ENCODE measurements at places on chromosomes 16 and 17.

DNA sequence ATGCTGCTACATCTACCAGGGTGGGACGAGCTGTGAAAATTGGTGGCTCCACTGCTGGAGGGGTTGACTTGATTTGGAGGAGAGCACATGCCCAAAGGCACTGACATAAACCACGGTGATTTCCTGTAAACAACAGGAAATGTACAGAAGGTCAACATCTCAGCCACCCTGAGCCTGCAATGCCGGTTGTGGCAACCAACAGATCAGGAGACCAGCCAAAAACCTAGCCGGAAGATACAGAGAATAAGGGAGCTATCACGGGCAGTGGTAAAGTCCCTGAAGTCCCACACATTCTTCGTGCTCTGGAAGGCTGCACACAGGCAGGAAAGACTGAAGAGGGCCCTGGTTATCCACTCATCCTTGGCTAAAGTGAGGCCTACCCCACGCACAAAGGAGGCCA is 56.2 kb downstream of the ADCY9 start:
- no peaks in the 10 kb centered on the region for H3K27me3 ChIP-seq
- no peak overlapping the region for H3K27ac ChIP-seq
- H3K4me3 ChIP-seq, result no peak overlapping the region
- no peaks in the 10 kb centered on the region for H3K4me1 ChIP-seq
- DNase-seq, result no peak

DNA sequence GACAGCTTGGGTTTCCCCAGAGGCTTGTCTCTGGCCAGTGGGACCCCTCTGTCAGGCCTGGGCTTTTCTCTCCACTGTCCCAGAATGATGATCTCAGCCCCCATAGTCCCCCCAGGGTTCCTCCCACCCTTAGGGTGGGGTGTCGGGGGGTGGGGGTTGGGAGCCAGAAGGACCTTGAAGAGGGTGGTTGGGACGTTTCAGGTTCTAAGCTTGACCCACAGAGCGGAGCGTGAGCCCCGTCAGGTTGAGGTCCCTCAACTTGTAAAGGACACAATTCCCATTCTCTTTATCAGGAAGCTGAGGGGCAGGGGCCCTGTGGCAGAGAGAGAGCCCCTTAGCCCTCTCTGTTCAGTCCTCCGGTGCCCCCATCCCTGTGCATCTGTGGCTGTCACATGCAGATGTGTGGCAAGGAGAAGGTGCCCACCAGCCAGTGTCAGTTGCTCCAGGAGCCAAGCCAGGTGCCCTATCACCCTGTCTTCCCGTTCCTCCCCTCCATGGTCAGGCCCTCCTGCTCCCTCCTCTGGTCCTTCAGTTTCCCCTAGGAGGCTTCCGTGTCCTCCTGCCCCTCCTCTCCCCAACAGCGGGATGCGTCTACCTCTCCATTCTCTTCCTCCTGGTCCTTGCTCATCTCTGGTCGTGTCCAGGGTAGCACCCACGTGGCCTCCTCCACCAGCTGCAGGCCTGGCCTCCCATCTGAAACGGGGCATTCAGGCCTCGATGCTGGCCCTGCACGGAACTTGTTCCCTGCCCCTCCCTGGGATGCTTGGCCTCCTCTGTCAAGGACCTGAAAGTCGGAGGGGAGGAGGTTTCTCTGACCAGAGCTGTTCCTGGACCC is 1.5 kb upstream of the NTN3 start:
- no peak overlapping the region for H3K27ac ChIP-seq
- peaks cover 28% of the 10 kb centered on the region for H3K27me3 ChIP-seq
- DNase-seq, result no peak
- H3K4me3 ChIP-seq, result no peak overlapping the region
- H3K36me3 ChIP-seq, result no peaks in the 10 kb centered on the region

DNA sequence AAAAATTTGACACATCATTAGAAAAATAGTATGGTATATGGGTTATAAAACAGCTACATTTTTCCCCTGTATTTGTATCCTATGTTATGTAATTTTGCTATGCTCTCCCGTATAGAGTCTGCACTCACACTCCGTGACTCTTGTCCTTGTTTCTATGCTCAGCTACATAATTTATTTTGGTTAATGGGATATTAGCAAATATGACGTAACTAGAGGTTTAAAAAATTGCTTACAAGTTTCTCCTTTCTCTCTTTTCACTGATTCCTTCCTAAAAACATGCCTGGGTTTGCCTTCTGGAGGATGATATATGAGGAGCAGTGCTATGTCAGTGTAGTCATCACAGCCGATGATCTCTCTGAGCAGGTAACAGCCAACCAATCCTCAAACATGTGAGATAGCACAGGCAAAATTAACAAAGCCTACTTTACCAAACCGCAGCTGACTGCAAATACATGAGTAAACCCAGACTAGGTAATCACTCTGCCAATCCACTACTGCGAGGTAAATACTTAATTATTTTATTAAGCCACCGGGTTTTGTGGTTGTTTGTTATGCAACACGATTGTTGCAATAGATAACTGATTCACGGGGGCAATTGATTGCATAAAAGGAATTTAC is 126.9 kb downstream of the KIF2B start:
- H3K27me3 ChIP-seq, result no peaks in the 10 kb centered on the region
- peaks cover 7% of the 10 kb centered on the region for H3K4me1 ChIP-seq
- no peaks in the 10 kb centered on the region for H3K36me3 ChIP-seq
- H3K4me3 ChIP-seq, result no peak overlapping the region
- no peak overlapping the region for H3K27ac ChIP-seq

DNA sequence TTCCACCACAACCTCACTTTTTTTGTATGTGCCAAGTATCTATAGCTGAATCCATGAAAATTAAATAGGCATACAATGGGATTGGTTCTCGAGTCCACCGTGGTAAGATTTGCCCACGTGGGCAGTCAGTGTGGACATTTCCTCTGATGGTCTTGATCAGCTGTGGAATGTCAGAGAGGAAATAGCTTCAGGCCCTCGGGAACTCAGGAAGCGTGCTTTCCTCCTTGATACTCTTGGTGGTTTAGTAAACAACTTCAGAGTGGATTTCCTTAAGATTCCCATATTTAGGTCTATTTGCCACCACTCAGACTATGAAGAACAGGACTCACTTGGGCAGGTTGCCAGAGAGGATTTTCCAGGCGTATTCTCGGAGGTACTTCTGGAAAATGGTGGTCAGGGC is 152.5 kb downstream of the VPS53 start:
- peaks cover 10% of the 10 kb centered on the region for H3K36me3 ChIP-seq
- H3K27me3 ChIP-seq, result no peaks in the 10 kb centered on the region
- no peak overlapping the region for H3K4me3 ChIP-seq
- no peak overlapping the region for H3K27ac ChIP-seq
- H3K4me1 ChIP-seq, result peaks cover 19% of the 10 kb centered on the region

DNA sequence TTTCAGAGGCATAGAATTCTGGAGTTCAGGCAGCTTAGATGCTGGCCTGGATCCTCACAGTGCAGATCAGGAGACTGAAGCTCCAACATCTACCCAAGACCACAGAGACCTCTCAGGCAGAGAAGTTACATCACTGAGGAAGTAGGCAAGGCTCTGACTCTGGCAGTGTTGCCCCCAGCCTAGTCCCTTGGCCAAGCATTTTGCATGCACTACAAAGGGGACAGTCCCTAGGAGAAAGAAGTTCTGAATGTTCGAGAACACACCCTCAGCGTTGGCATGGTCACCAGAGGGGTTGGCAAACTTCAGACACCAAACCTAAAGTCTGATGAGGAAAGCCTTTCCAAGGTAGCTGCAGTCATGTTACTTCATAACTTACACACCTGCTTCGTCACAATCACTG is 2.5 kb downstream of the RANBP10 start:
- no peaks in the 10 kb centered on the region for H3K27me3 ChIP-seq
- peaks cover 10% of the 10 kb centered on the region for H3K4me1 ChIP-seq
- peaks cover 3% of the 10 kb centered on the region for H3K36me3 ChIP-seq
- no peak for DNase-seq
- H3K27ac ChIP-seq, result no peak overlapping the region

DNA sequence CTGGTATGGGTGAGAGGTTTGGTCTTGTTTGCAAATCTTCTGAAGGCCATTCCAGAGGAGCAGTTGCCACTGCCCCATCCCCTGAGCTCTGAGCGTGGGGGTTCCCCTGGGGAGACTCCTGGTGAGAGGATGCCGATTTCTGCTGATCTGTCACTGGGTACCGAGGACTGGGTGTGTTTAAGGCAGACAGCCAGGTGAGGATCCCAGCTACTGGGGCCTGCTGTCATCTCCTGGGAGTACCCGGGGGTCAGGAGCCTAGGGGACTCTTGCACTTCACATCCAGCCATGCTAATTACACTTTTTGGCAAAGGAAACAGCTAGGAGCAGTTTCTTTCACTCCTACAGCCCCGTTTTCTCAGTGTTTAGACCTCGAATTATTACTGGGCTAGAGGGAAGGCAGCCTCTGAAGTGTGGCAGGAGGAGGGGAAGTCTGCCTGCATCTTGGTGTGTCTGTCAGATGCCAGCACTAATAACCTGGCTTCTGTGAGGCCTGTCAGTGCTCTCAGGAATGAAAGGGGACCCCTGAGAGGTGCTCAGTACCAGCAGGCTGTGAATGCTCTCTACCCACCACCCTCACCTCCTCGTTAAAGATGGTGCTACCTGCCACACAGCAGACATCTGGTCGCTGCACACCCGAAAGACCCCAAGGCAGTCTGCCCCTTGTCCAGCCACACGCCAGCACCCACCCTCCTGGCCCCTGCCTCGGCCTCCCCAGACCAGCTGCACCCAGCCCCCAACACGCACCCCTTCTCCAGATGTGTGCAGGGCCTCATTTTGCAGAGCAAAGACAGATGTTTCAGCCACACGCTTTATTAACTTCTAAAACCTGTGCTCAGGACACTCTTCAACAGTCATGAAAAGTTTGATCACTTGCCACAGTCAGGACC is 43.2 kb downstream of the SNX20 start:
- no peaks in the 10 kb centered on the region for H3K4me1 ChIP-seq
- H3K36me3 ChIP-seq, result no peaks in the 10 kb centered on the region
- no peak overlapping the region for H3K4me3 ChIP-seq

DNA sequence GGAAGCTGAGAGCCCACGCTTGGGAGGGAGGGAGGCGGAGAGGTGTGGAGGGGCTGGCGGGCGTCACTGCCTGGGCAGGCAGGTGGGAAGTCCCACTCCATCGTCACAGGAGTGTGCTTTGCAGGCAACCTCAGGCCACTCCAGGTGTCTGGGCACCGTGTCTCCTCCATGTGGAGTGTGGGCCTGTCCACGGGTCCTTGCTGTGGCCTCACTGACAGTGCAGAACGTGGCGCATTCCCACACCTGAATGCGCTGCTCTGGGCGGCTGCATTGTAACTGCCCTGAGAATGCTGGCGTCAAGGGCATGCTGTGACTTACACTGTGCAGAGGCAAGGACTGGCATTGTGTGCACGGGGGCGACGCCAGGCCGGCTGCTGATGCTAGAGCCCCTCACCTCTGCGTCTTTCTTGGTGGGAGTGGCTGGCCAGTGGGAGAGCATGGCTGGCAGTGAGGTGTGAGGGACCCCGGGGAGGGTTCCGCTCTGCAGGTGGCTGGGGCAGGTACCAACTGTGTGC is 66.4 kb downstream of the BANP start:
- peaks cover 8% of the 10 kb centered on the region for H3K36me3 ChIP-seq
- no peak for DNase-seq
- no peak overlapping the region for H3K27ac ChIP-seq

- no peak overlapping the region for H3K27ac ChIP-seq
- H3K36me3 ChIP-seq, result no peaks in the 10 kb centered on the region
Measured at GRCh38 chr16:76195056-76195455, 82.1 kb upstream of the CNTNAP4 start.

DNA sequence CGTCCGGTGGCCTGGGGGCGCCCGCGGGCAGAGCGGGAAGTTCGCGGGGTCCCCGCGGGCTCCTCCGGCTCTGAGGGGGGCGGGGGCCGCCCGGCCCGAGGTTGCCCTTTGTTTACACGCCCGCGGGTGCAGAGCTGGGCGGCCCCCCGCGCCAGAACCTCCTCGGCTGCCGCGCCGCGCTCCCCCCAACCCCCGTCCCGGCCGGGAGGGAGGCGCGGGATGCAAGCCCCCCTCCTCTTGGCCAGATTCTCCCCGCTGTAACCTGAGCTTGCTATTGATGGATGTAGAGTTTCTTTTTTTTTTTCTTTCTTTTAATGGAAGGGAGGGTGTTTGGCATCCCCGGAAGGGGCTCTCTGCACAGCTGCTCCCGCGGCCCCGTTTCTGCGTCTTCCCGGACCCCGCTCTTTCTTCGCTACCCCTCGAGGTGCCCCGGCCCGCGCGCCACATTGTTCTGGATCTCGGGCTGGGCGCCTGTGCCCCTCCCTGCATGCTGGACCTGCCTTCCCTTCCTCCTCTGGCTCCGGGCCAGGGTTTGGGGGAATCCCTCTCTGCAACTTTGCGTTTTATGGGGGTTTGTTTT is 646 bp downstream of the CBX2 start:
- H3K27me3 ChIP-seq, result peaks cover 26% of the 10 kb centered on the region
- H3K4me1 ChIP-seq, result peaks cover 13% of the 10 kb centered on the region
- no peaks in the 10 kb centered on the region for H3K36me3 ChIP-seq
- peak overlapping the region; percentile 61 for H3K4me3 ChIP-seq
- H3K27ac ChIP-seq, result no peak overlapping the region
- DNase-seq, result no peak

DNA sequence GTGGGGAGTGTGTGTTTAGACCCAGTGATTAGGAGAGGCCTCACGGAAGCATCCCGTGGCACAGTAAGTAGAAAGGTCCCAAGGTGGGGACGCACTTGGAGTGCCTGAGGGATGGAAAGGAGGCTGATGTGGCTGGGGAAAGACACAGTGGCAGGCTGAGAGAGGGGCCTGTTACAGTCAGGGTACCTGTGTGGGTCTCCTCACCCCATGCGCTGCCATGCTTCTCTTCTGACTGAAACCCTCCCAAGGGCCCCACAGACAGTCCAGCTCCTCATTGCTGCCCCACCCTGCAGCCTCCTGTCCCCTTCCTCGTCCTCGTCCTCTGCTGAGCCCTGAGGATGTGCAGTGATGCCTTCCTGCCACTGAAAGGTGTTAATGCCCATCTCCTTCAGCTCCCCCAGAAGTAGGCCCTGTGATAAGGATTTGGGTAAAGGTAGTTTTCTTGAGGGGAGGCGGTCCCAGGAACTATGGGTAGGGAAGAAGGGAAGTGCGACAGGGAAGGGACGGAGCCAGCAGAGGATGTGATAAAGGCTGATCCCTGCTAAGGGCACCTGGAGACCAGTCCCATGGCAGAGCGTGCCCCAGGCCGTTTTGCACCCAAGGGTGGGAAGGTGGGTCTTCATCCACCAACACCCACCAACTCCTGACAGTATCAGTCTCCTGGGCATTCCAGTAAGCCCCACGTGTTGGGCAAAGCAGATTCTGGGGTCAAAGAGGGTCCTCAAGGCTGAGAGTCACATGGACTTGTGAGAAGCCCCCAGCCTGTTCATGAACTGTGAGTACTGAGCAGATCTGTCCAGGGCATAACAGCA is 237.2 kb downstream of the GSG1L start:
- H3K4me1 ChIP-seq, result no peaks in the 10 kb centered on the region
- H3K27ac ChIP-seq, result no peak overlapping the region
- H3K36me3 ChIP-seq, result no peaks in the 10 kb centered on the region
- DNase-seq, result no peak
- no peak overlapping the region for H3K4me3 ChIP-seq
- H3K27me3 ChIP-seq, result no peaks in the 10 kb centered on the region
